Right atrium auricular region (tissue), 2 donors: ENCODE measurements at places on chromosomes 13 and 19.

DNA sequence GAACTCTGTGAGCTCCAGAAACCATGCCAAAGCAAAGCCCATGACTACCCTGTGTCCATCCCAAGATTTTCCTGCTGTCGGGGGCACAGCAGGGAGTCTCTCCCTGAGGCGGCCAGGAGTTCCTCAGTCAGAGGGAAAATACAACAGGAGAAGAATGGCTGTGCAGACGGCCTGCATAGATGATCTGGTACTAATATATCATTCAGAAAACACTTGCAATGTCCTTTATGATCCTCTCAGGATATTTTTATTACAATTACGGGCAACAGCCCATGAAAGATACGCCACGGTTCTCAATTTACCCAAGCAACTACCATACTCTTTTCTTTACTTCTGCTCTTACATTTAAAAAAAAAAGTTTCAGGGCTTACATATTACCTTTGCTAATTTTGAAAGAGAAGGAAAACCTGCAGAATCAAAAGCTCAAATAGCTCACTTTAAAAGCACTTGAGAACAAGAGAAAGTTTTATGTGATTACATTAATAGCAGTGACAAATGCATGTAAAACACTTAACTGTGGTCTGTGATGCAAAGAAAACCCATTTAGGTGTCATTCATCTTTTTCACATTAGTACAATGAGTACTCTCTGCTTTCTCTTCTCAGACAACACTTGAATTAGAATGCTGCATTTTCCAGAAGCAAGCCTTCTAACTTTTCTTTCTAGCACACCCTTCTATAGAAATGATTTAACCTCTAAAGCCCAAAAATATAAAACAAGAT is 460.8 kb downstream of the KLF5 start:
- no peaks in the 10 kb centered on the region for H3K27me3 ChIP-seq
- DNase-seq, result no peak
- no peak overlapping the region for H3K4me3 ChIP-seq
- H3K36me3 ChIP-seq, result no peaks in the 10 kb centered on the region
- H3K4me1 ChIP-seq, result no peaks in the 10 kb centered on the region
- H3K27ac ChIP-seq, result no peak overlapping the region

DNA sequence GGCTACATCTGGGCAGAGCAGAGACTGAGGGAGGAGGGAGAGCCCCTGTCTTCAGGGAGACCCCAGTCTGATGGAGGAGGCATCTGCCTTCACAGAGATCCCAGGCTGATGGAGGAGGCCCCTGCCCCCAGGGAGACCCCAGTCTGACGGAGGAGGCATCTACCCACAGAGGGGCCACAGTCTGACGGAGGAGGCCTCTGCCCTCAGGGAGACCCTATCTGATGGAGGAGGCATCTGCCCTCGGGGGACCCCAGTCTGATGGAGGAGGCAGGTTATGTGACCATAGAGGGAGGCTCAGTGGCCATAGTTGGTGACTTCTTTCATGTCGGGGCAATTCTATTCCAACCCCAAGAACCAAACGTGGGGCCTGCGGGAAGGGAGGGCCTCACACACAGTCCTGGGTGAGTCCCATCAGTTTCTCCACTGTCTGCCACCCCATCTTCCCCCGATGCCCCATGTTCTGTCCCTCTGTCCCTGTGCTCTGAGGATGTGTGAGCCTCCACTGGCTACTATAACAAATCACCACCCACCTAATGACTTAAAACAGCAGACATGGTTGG is 14.3 kb downstream of the MISP start:
- no peak overlapping the region for H3K4me3 ChIP-seq
- H3K36me3 ChIP-seq, result no peaks in the 10 kb centered on the region
- no peaks in the 10 kb centered on the region for H3K4me1 ChIP-seq
- H3K27ac ChIP-seq, result no peak overlapping the region

GRCh38 chr19:54203151-54203611 is 2.5 kb downstream of the RPS9 start:
- H3K4me1 ChIP-seq, result peaks cover 73% of the 10 kb centered on the region
- H3K36me3 ChIP-seq, result peaks cover 70% of the 10 kb centered on the region
- peak overlapping the region; percentile 98 for H3K27ac ChIP-seq
- H3K27me3 ChIP-seq, result no peaks in the 10 kb centered on the region

GRCh38 chr19:16520986-16521624 is 21.1 kb downstream of the CHERP start:
- no peaks in the 10 kb centered on the region for H3K27me3 ChIP-seq
- DNase-seq, result no peak
- H3K36me3 ChIP-seq, result peaks cover 94% of the 10 kb centered on the region
- H3K4me3 ChIP-seq, result no peak overlapping the region

DNA sequence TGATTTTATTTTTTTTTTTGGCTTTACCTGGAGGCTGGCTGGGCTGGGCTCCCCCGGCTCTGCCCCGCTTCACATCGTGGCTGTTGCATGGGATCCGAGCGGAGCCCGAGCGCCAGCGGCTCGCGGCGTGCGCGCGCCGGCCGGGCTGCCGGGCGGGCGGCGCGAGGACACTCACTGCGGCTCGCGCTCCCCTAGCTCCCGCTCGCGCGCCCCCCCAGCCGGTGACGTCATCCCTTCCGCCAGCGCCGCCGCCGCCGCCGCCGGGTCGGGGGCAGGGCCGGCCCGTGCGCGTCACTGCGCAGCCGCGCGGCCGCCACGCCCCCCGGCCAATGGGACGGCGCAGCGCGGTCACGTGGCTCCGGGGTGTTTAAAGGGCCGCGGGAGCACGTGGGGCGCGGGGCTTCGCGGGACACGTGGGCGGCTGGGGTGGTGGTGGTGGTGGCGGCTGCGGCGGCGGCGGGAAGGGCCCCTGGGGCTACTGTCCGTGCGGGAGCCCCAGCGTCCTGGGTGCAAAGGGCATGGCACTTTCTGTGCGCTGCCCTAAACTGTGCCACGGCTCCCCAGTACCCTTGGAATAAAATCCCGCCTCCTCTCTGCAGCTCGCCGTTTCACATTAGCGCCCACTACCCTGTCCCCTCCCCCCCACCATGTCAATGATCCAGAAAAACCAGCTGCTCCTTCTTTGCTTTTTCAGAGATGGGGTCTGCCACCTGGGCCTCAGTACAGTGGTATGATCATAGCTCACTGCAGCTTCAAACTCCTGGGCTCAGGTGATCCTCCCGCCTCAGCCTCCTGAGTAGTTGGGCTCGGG is at the start of gene PTPRS:
Gene PTPRS, minus strand, starts transcription at position 176 of the 811 bp plus-strand sequence. CDS start 54,672 bp downstream, outside the sequence.
- H3K4me1 ChIP-seq, result peaks cover 22% of the 10 kb centered on the region
- H3K27ac ChIP-seq, result peak within 1 kb of the TSS; percentile 48
- peaks cover 14% of the 10 kb centered on the region for H3K27me3 ChIP-seq
- peak; percentile 81 for DNase-seq
- H3K36me3 ChIP-seq, result no peaks in the 10 kb centered on the region

- no peaks in the 10 kb centered on the region for H3K27me3 ChIP-seq
- no peak overlapping the region for H3K27ac ChIP-seq
- H3K36me3 ChIP-seq, result no peaks in the 10 kb centered on the region
- H3K4me3 ChIP-seq, result no peak overlapping the region
Measured at GRCh38 chr13:93289053-93289452, 62.4 kb downstream of the GPC6 start.

DNA sequence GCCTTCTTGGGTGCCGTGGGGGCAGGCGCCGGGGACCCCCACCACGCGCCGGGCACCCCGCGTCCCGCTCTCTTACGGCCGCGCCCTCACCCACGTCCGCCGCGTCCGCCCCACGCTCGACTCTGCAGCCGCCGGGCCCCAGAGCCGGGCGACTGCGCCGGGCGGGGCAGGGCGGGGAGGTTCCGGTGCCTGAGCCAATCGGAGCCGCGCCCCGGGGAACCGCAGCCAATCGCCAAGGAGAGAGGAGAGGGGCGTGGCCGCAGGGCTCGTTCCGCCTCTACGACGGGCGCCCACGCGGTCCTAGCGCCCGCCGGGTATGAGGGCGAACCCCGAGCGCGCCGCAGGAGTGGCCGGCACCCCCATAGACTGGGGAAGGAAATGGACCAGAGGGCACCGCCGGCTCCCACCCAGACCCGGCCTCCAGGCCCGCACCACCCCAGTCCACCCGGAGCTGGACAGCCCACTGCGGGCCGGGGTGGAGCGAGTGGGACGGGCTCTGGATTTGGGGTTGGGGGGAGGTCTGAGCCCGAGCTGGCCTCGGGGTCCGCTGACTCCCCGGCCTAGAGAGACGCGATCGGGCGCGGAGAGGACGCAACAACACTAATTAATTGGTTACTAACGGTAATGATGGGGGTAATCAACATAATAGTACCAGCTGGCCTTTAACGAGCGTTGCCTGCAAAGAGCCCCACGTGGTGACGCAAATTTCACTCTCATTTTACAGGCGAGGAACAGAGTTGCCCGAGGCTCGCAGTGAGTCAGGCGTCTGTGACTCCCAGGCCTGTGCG is at the start of gene MFSD12:
Gene MFSD12, minus strand, starts transcription at position 126 of the 788 bp plus-strand sequence. CDS start 183 bp downstream, outside the sequence.
- no peaks in the 10 kb centered on the region for H3K27me3 ChIP-seq
- H3K4me1 ChIP-seq, result peaks cover 41% of the 10 kb centered on the region
- peak within 1 kb of the TSS; percentile 76 for H3K4me3 ChIP-seq
- peak; percentile 93 for DNase-seq

GRCh38 chr13:23744315-23744714 is 144.9 kb downstream of the MIPEP start:
- no peaks in the 10 kb centered on the region for H3K36me3 ChIP-seq
- H3K27me3 ChIP-seq, result no peaks in the 10 kb centered on the region
- H3K4me3 ChIP-seq, result no peak overlapping the region
- no peak overlapping the region for H3K27ac ChIP-seq

GRCh38 chr19:51123381-51123800 is 1.3 kb upstream of the SIGLEC9 start:
- no peak overlapping the region for H3K4me3 ChIP-seq
- peak; percentile 74 for DNase-seq
- no peak overlapping the region for H3K27ac ChIP-seq
- H3K36me3 ChIP-seq, result no peaks in the 10 kb centered on the region
- H3K27me3 ChIP-seq, result no peaks in the 10 kb centered on the region

DNA sequence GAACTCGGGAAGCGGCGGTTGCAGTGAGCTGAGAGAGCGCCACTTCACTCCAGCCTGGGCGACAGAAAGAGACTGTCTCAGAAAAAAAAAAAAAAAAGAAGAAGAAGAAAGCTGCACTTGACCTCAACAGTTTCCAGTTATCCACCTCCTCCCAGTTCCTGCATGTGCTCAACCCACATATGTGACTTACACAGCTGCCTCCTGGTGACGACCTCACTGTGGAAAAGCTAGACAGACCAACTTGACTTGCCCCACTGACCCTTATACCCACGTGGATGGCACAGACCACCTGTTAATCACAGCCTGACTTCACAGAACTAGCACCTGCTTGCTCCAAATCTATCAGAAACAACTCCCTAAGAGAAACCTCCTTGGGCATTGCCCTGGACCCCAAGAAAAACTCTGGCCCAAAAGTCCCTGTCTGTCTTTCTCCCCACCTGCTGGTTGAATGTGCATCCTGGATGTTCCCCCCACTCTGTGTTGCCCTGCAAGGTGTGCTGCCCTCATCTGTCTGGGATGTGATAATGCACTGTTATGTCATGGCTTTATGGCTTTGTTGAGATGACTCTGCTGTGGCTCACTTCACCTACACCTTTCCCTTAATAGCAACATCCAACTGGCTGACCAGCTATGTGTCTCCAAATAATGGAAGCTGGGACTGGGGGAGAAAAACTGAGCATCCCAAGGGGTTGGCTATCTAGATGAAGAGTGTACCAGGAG is 2.8 kb downstream of the ZNF20 start:
- H3K36me3 ChIP-seq, result peaks cover 33% of the 10 kb centered on the region
- H3K27me3 ChIP-seq, result no peaks in the 10 kb centered on the region
- no peaks in the 10 kb centered on the region for H3K4me1 ChIP-seq
- DNase-seq, result no peak

GRCh38 chr19:46863818-46864629 is 3.2 kb downstream of the ARHGAP35 start:
- H3K27ac ChIP-seq, result peak overlapping the region; percentile 99
- H3K36me3 ChIP-seq, result no peaks in the 10 kb centered on the region
- no peaks in the 10 kb centered on the region for H3K27me3 ChIP-seq
- no peaks in the 10 kb centered on the region for H3K4me1 ChIP-seq

DNA sequence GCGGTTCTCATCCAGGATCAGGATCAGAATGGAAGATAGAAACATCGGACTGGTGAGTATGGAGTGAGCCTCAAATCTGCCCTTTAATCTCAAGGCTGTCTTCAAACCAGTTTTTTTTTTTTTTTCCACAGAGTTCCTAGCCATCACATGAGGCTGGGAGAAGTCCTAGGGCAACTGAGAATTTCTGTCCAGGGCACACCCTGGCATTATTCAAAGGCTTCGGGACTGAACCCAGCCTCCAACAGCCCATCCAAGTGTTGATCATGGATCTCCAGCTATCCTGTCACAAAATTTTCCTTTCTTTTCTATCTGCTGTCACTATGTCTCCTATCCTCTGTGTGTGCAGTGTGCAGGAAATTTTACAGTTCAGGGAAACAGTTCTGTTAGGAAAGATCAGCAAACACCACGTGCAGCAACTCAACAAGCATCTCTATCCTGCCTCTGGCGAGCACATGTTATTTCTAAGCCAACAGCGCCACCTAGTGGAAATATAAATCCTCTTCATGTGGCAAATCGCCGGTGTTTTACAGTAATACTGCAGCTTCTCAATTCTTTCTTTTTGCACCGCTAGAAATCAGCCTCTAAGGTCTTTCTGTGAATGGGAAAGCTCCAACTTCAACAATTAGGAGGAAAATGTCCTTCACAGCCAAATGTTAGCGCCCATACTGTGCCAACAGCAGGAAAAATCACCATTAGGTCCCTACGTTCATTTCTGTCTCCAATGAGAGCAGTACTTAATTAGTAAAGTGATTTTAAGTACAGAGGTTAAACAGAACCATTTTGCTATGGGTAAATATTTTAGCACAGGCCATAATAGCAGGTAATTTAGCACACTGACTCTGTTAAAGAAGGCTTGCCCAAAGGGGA is 21.4 kb upstream of the ZNF181 start:
- H3K27me3 ChIP-seq, result no peaks in the 10 kb centered on the region
- no peak overlapping the region for H3K4me3 ChIP-seq
- peak; percentile 64 for DNase-seq
- H3K27ac ChIP-seq, result no peak overlapping the region

- peak; percentile 79 for DNase-seq
- no peaks in the 10 kb centered on the region for H3K36me3 ChIP-seq
- no peak overlapping the region for H3K27ac ChIP-seq
- H3K27me3 ChIP-seq, result no peaks in the 10 kb centered on the region
- H3K4me3 ChIP-seq, result no peak overlapping the region
- H3K4me1 ChIP-seq, result no peaks in the 10 kb centered on the region
Measured at GRCh38 chr19:33350538-33351309, 22.8 kb upstream of the CEBPG start.

DNA sequence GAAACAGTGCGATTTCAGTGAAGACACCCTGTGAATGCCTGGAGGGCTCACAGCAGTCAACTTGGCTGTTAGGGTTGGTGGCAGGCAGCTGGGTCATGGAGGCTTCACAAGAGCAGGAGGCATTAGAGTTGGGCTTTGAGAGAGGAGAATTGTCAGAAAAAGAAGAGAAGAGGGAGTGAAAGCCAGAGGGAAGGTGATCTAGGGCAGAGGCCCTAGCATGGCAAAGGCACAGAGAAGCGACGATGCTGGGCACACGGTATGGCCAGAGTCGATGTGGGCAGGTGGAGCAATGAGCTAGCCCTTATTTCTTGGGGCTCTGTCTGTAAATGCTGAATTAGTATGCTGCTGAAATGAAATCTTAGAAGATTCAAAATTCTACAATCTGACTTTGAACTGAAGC is 52.6 kb upstream of the OLFM4 start:
- no peaks in the 10 kb centered on the region for H3K27me3 ChIP-seq
- no peaks in the 10 kb centered on the region for H3K4me1 ChIP-seq
- no peaks in the 10 kb centered on the region for H3K36me3 ChIP-seq
- no peak overlapping the region for H3K4me3 ChIP-seq
